ENCODE measurements at places on chromosomes 13 and 19. TPM values are rescaled to one million over a fixed set of nuclear protein-coding genes. Genes with fewer than 3 reads are reported as not detected.

MYO16 gene
- 0.10 TPM for total RNA-seq

LMTK3 gene
- total RNA-seq: not detected

MBD3L1 gene
- not detected for total RNA-seq

ARHGAP33 gene
- 2.0 TPM for total RNA-seq

SLC17A7 gene
- not detected for total RNA-seq

OLFM2 gene
- 18.8 TPM for total RNA-seq

FXYD7 gene
- not detected for total RNA-seq

EPSTI1 gene
- 12.6 TPM for total RNA-seq

KLF5 gene
- 1.2 TPM for total RNA-seq

ZNF577 gene
- total RNA-seq: 25.3 TPM

LILRB1 gene
- total RNA-seq: not detected

ZNF575 gene
- 0.15 TPM for total RNA-seq

TLE6 gene
- 3.8 TPM for total RNA-seq

NLRP4 gene
- not detected for total RNA-seq

COX7A1 gene
- 10.2 TPM for total RNA-seq

SYCN gene
- total RNA-seq: not detected

TJP3 gene
- not detected for total RNA-seq

CRB3 gene
- total RNA-seq: not detected

NCCRP1 gene
- not detected for total RNA-seq

SBSN gene
- total RNA-seq: 22.7 TPM

PDS5B gene
- total RNA-seq: 26.0 TPM

LHFPL6 gene
- total RNA-seq: 96.5 TPM

HSD17B14 gene
- not detected for total RNA-seq

UBE2L5 gene
- total RNA-seq: not detected

BCAM gene
- 14.3 TPM for total RNA-seq

KLK13 gene
- total RNA-seq: 0.19 TPM

KLK12 gene
- not detected for total RNA-seq

PRR20E gene
- total RNA-seq: not detected

ZNF738 gene
- 2.7 TPM for total RNA-seq

All from cardiac ventricle fibroblast (primary cell).